ENCODE measurements at places on chromosomes 3 and 15.

DNA sequence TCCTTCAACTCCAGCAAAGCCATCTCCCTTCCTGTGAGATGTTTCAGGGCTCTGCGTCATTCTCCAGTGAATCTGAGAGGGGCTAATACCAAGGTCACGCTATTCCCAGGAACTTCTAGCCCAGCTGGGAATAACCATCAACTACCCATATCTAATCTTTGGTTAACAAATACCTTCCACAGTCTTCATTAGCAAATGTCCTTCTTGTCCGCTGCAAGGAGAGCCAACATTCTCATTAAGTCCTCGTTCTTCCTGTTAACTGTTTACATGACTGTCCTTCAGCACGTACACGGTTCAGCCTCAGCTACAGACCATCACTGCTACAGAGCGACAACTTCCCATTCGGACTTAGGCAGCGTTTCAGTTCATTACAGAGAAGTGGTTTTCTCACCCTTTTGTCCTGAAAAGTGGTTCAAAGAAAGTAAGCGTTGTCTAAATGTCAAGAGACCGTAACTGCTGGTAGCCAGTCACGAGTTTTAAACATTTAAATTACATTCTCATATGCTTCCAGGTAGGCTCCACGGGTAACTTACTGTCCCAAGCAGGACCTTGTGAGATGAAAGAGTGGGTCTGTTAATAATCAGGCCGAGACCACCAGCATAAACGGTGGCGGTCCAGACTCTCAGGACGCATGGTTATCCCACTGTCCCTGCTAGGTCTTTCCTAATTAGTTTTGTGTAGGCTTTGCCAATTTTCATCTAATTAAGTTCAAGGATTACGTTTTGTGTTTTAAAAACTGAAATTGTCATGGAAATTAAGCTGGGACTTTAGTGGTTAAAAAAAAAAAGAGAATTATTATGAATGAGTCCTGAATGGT is 63.8 kb downstream of the CHSY1 start:
- DNase-seq, result no peak

DNA sequence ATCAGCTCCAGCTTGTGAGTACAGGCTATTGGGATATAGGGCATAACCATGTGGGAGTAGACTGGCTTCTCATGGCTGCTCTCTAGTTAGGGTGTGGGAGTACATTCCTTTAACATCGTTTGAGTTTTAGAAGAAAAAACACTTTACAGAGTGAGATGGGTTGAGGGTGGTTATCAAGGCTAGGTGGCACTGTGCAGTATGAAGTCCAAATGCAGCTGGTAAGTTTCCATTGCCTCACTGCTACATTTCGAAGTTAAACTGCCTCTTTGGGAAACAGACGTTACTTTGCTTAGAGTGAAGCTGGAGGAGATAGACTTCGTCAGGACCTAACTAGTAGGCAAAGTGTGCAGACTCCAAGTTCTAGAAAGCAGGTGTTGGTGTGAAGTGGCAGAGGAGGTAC is 192.4 kb downstream of the SQOR start:
- no peak for DNase-seq

DNA sequence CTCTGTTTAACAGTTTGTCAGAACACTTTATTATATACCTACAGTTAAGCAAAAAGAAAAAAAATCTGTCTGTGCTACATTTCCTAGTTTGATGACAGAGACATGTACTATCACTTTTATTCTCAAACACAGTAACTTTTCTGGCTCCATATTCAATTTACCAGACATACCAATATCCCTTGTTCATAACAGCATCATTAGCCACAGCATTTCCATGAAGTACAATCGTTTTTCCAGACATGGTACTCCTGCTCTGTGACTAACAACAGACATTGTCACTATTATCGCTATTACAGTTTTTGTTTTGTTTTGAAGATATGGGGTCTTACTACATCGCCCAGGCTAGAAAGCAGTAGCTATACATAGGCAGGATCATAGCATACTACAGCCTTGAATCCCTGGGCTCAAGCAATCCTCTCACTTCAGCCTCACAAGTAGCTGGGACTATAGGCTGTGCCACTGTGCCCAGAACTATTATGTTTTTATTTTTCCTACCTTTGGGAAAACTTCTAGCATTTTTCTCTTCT is 14.5 kb downstream of the TFDP2 start:
- DNase-seq, result no peak

- DNase-seq, result no peak
Measured at GRCh38 chr3:149792452-149793270, at the start of gene ANKUB1. TSS of gene ANKUB1 (minus strand) at chr3:149792554. CDS start at chr3:149792366, 188 bp downstream.
